Colonic mucosa (tissue), 4 donors: ENCODE measurements at places on chromosomes 2 and 18. TPM values are rescaled to one million over a fixed set of nuclear protein-coding genes. Genes with fewer than 3 reads are reported as not detected.

DNA sequence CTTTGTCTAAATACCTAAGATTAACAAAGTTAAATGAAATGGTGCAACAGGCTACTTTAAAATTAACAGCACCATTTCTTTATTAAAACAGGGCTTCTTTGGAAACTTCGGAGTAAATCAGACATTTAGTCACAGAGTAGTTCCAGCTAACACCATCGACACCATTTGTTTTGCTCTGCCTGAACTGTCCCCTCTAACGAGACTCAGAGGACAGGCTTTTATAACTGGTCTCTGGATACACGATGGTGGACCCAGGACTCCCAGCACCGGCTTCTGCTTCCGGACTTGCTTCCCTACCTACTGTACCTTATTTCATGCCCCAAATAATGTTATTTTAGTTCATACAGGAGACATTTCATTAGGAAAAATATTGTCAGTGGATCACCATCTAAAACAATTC is 252.1 kb downstream of the XIRP2 start:
- no peaks in the 10 kb centered on the region for H3K4me1 ChIP-seq
- no peaks in the 10 kb centered on the region for H3K27me3 ChIP-seq
- H3K27ac ChIP-seq = no peak overlapping the region
- H3K4me3 ChIP-seq = no peak overlapping the region

DNA sequence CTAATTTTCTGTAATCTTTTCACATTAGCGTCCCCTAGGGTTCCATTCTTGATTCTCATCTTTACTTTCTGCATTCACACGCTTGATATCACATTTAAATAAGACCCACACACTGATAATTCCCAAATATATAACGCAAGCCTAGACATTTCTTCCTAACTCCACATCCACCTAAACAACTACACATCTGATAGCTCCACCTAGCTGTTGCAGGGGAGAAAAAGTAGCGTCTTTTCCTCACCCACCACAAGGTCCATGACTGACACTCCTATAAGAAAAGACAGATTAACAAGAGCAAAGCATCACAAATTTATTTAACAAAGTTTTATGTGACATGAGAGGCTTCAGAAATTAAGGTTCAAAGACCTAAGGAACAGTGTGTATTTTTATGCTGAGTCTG is 862.2 kb upstream of the DDX18 start:
- no peaks in the 10 kb centered on the region for H3K4me1 ChIP-seq
- peak; percentile 17 for DNase-seq
- H3K4me3 ChIP-seq = no peak overlapping the region
- no peaks in the 10 kb centered on the region for H3K36me3 ChIP-seq

- H3K4me3 ChIP-seq = no peak overlapping the region
- H3K4me1 ChIP-seq = no peaks in the 10 kb centered on the region
- no peaks in the 10 kb centered on the region for H3K36me3 ChIP-seq
- no peak for DNase-seq
- H3K27me3 ChIP-seq = no peaks in the 10 kb centered on the region
Measured at GRCh38 chr2:210094787-210095186, 76.4 kb downstream of the KANSL1L start.

Gene ESPNL
- total RNA-seq = 0.12 TPM

DNA sequence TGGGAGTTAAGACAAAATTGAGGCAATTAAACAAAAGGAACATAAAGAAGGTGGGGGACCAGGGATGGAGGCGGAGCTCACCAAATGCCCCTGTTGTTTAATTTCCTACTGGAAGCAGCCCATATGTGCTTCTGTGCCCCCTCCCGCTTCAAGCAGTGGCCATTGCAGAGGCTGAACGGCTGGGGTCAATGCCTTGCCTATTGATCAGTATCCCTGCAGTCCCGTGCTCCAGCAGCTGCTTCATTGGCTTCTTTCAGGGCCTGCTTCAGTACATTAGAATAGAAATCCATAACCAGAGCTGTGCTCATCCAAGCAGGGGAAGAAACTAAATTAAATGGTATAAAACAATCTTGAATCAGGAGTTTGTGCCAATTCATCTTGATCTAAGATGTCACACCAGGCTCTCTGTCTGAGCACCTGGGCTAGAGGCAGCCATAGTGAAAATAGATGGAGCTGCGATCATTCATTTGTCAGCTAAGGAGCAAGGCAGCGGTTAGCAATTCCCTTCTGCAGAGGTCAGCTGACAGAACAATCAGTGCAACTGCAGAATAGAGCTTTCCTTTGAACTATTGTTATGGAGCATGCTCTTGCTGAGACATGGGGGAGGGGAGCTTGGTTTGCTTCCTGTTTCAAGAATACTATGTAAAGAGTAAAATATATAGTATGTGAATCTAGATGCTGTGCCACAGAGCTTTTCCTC is 222.4 kb downstream of the WDR7 start:
- H3K27ac ChIP-seq = no peak overlapping the region
- H3K36me3 ChIP-seq = no peaks in the 10 kb centered on the region
- no peak for DNase-seq
- H3K4me3 ChIP-seq = no peak overlapping the region
- H3K4me1 ChIP-seq = no peaks in the 10 kb centered on the region

- no peaks in the 10 kb centered on the region for H3K4me1 ChIP-seq
- H3K27me3 ChIP-seq = no peaks in the 10 kb centered on the region
- no peak overlapping the region for H3K4me3 ChIP-seq
- H3K36me3 ChIP-seq = no peaks in the 10 kb centered on the region
- H3K27ac ChIP-seq = no peak overlapping the region
Measured at GRCh38 chr18:79530821-79531220, 135.1 kb downstream of the NFATC1 start.

Gene CREG2
- not detected for total RNA-seq

DNA sequence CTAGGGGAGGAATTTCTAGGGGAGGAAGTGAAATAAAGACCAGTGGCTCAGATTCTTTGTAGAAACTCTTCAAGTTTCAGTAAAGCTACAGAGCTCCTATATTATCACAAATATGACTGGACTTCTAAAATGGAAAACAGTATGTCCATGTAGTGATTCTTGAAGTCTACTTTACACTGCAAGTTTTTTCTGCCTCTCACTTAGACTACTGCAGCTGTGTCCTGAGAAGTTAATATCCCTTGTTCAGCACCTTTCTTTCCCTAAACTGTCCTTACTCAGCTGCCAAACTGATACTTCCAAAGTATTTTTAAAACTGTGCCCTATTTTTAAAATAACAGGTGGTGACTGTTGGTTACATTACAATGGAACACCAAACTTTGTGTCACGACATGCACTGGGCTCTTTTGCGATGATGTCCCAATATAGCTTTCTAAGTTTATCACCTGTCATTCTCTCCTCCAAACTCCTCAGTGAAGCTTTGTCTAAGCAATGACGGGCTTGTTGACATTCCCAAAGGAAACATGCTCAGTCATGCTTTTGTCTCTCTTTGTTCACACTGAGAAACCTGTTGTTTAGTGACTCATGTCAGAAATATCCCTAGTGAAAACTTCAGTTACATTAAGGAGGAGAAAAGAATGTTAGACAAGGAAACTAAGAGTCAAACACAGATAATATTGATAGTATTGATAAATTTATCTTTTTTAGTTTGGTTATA is 341.1 kb downstream of the ARL6IP6 start:
- DNase-seq = no peak
- H3K4me3 ChIP-seq = no peak overlapping the region
- no peaks in the 10 kb centered on the region for H3K27me3 ChIP-seq
- no peaks in the 10 kb centered on the region for H3K4me1 ChIP-seq
- no peaks in the 10 kb centered on the region for H3K36me3 ChIP-seq

DNA sequence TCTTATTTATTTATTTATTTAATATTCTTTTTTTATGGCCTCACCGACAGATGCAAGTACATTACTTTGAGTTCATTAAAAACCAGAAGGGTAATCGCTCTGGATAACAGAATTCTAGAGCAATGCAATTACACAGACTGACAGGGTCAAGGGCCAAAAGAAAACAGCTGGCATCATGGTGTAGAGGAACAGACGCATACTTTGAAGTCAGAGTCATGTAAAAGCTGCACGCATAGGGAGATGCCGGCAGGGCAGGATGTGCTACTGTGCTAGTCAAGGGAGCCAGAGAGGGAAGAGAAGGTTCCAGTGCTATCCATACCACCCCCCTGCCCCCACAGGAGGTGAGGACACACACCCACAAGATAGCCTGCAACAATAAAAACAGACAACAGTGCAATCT is 115.2 kb upstream of the TFCP2L1 start:
- DNase-seq = no peak
- H3K4me1 ChIP-seq = no peaks in the 10 kb centered on the region
- H3K27ac ChIP-seq = no peak overlapping the region
- no peak overlapping the region for H3K4me3 ChIP-seq
- no peaks in the 10 kb centered on the region for H3K36me3 ChIP-seq
- H3K27me3 ChIP-seq = no peaks in the 10 kb centered on the region

DNA sequence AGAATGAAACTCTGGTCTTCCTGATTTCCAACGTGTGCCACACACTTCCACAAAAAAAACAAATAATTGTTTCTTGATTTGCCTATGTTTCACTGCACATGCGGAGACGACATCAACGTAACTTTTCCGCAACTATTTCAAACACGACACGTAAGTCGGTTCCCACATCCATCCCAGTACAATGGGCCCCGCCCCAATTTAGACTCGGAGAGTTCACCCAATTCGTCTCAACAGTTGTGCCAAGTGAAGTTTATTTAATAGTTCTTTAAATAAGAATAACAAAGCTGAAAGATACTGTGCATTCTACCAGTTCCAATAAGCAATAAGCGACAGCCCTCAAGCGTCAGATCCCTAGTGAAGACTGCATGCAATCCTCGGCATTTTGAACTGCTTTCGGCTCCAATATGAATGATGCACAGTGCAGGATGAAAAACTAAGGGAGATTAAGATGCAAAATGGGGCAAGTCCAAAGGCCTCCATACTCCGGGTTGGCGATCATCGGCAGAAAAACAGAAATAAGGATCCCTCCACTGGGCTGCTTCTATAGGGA is 664 bp downstream of the CCT4 start:
- H3K27ac ChIP-seq = peak overlapping the region; percentile 92
- peak; percentile 49 for DNase-seq
- peak overlapping the region; percentile 75 for H3K4me3 ChIP-seq
- no peaks in the 10 kb centered on the region for H3K27me3 ChIP-seq
- peaks cover 11% of the 10 kb centered on the region for H3K36me3 ChIP-seq

DNA sequence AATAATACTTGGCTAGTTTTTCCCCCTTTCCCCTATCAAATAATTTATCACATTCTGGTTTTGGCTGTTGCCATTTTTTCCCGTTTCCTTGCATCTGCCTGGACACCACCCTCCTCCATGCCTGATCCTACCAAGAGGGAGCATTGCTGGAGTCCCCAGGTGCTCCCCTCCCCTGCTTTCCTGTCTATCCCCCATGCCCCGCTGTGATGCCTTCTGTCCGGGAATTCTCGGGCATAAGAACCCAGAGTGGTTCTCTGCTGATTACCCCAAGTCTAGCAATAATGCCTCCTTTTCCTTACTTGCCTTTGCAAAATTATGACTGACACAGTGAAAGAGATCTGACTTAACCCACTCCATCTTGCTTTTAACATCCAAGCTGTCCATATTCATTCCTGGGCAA is 248.0 kb upstream of the PXDN start:
- no peak overlapping the region for H3K4me3 ChIP-seq
- no peaks in the 10 kb centered on the region for H3K36me3 ChIP-seq
- H3K27me3 ChIP-seq = no peaks in the 10 kb centered on the region
- no peak for DNase-seq

GRCh38 chr2:78845664-78846185 is 179.8 kb upstream of the REG3G start:
- no peaks in the 10 kb centered on the region for H3K36me3 ChIP-seq
- H3K27me3 ChIP-seq = no peaks in the 10 kb centered on the region
- DNase-seq = no peak
- no peaks in the 10 kb centered on the region for H3K4me1 ChIP-seq

DNA sequence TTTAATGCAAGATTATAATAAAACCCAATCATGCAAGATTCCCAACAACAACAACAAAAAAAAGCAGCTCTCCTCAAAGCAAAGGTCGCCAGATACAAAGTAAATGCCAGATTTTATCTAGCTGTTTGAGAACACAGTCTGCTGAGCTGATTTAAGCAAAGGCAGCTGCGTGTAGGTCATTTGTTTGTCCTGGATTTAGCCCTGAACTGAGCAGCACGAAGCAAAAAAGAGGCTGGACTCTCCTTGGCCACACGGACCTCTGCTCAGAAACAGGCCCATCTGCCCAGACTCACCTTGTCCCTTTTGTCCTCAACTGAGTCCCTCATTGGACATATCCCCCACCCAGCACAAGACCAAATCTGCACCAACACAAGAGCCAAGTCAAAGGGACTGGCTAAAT is 91.5 kb downstream of the PID1 start:
- no peaks in the 10 kb centered on the region for H3K27me3 ChIP-seq
- H3K36me3 ChIP-seq = no peaks in the 10 kb centered on the region
- no peak overlapping the region for H3K4me3 ChIP-seq
- no peak overlapping the region for H3K27ac ChIP-seq
- H3K4me1 ChIP-seq = no peaks in the 10 kb centered on the region

DNA sequence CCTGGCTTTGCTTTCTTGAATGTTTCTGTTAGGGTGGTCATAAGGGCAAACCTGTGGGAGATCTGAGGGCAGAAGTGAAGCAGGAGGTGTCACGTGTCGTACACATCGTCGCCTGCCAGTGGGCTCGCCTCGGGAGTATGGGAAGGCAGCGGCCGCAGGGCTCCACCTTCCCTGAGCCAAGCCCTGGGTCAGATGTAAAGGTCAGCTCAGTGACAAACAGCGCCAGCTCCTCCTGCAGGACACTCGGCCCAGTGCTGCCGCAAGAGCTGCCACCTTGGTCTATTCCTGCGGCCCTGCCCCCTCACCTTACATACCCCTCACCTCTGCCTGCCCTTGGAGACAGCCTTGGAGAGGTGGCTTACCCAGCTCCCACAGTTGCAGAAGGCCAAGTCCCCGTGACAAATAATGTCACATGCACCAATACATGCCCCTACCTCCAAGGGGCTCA is 64.2 kb downstream of the PSMG2 start:
- no peaks in the 10 kb centered on the region for H3K27me3 ChIP-seq
- no peak overlapping the region for H3K4me3 ChIP-seq
- H3K27ac ChIP-seq = no peak overlapping the region
- DNase-seq = no peak
- no peaks in the 10 kb centered on the region for H3K4me1 ChIP-seq

- H3K27ac ChIP-seq = no peak overlapping the region
- DNase-seq = no peak
- H3K27me3 ChIP-seq = no peaks in the 10 kb centered on the region
- H3K4me3 ChIP-seq = no peak overlapping the region
- H3K4me1 ChIP-seq = no peaks in the 10 kb centered on the region
- H3K36me3 ChIP-seq = no peaks in the 10 kb centered on the region
Measured at GRCh38 chr18:24546307-24546706, 85.9 kb downstream of the HRH4 start.

GRCh38 chr18:41462946-41463345 is 492.1 kb upstream of the PIK3C3 start:
- DNase-seq = no peak
- H3K4me1 ChIP-seq = no peaks in the 10 kb centered on the region
